GM12878 (cell line): ENCODE measurements at places on chromosomes 1 and 21. TPM values are rescaled to one million over a fixed set of nuclear protein-coding genes. Genes with fewer than 3 reads are reported as not detected.

- DNase-seq = no peak
Observed at GRCh38 chr1:21342961-21343838, 52.9 kb upstream of the ECE1 start.

GRCh38 chr1:19460535-19461219 is 24.7 kb downstream of the CAPZB start:
- no peak for DNase-seq

DNA sequence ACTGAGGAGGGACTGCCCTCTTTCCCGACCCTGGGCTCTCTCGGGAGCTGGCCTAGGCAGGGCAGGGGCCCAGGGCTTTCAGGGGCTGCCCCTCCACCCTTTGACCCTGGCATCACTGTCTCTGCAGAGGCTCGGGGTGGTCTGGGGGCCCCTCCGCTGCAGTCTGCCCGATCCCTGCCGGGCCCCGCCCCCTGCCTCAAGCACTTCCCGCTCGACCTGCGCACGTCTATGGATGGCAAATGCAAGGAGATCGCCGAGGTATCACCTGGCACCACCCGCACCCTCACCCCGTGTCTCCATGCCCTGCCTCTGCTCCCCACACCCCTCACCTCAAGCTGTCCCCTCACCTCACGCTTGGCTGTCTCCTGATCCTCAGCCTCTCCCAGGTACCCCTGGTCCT is 5.5 kb downstream of the AMPD2 start:
- no peak for DNase-seq

DNA sequence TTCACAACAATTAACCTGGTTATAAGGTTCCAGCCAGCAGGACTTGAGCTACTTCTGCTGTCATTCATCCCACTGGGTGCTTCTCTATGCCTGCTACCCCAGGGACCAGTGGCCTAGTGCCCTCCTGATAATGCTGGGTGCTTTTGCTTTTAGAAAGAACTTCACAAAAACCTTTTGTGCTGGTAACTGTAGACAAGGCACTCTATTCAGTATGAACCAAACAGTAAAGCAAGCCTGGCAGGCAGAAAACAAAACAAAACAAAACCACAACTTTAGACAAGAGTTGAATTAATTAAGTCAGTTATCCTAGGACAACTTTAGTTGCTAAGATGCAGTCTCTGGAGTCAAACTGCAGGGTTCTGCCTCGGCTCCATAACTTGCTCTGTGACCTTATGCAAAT is 61.9 kb upstream of the ADGRL2 start:
- DNase-seq = no peak

DNA sequence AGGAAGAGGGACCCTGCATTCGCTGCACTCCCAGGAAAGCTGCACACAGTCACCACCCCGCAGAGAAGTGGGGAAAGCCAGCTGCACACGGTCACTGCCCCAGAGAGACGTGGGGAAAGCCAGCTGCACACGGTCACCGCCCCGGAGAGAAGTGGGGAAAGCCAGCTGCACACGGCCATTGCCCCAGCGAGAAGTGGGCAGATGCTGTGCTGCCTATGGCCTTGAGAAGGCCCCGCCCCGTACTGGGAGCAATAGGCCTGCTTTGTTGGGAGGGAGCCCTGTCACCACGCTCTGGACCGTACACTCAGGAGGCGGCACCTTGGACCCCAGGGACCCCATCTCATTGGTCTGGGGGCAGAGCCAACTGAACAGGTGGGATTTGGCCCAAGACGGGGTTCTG is 4.3 kb upstream of the GPR153 start:
- DNase-seq = no peak

- DNase-seq = no peak
Observed at GRCh38 chr1:76027341-76027740, 47.2 kb upstream of the ST6GALNAC3 start.

DNA sequence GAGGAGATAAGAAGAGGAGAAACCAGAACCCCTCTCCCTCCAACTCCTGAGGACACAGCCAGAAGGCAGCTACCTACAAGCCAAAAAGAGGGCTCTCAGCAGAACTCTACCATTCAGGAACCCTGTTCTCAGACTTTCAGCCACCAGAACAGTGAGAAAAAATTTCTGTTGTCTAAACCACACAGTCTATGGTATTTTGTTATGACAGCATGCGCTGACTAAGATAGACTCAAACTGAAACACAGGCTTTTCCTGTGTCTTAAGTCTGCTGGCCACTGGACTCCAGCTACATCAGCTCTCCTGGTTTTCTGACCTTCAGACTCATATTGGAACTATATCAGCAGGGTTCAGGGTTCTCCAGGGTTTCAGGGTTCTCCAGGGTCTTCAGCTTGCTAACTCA is 126.5 kb upstream of the TNFSF4 start:
- DNase-seq = peak; percentile 53

CLDN8 gene
- not detected in 2 replicates for total RNA-seq

KIF14 gene
- total RNA-seq = 13.8 and 14.9 TPM in 2 replicates

YBEY gene
- total RNA-seq = 13.2 and 13.8 TPM in 2 replicates

OR2L2 gene
- not detected in 2 replicates for total RNA-seq
